B cell (primary cell): ENCODE measurements at places on chromosomes 16 and 17. TPM values are rescaled to one million over a fixed set of nuclear protein-coding genes. Genes with fewer than 3 reads are reported as not detected.

AOC2 gene
- 3.8 and 4.1 TPM in 2 replicates for total RNA-seq

- peaks cover 14% of the 10 kb centered on the region for H3K4me1 ChIP-seq
- no peak overlapping the region for H3K4me3 ChIP-seq
- DNase-seq: no peak
- no peaks in the 10 kb centered on the region for H3K27me3 ChIP-seq
- no peaks in the 10 kb centered on the region for H3K36me3 ChIP-seq
- no peak overlapping the region for H3K27ac ChIP-seq
These were observed 20.8 kb upstream of the PIK3R5 start for GRCh38 chr17:8986295-8986694.

DNA sequence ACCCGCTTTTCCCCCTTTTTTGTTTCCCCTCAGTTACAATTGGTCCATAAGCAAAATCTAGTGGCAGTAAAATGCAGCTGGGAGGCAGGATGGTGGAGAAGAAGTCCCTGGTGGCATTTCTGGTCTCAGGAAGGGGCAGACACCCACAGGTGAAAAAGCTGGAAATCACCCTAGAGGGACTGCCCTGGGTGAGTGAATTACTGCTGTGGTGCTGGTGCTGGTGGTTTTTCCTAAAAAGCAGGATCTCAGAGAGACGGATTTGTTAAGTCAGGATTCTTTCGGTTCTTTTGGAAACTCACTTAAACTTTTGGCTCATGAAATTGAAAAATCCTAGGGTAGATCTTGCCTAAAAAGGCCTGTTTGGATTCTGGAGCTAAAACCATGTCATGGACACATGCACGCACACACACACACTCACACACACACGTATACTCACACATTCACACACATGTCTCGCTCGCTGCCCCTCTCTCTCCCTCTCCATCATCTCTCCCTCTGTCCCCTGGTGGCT lies 65.8 kb downstream of the NKD1 start:
- no peaks in the 10 kb centered on the region for H3K36me3 ChIP-seq
- H3K4me3 ChIP-seq: no peak overlapping the region
- no peaks in the 10 kb centered on the region for H3K4me1 ChIP-seq
- DNase-seq: no peak

CD300LG gene
- not detected in 2 replicates for total RNA-seq

- H3K27me3 ChIP-seq: no peaks in the 10 kb centered on the region
- peaks cover 18% of the 10 kb centered on the region for H3K4me1 ChIP-seq
- peak overlapping the region; percentile 26 for H3K4me3 ChIP-seq
- no peaks in the 10 kb centered on the region for H3K36me3 ChIP-seq
These were observed 39.6 kb downstream of the WSB1 start for GRCh38 chr17:27333410-27333980.

IL17C gene
- total RNA-seq: 1.4 and 1.5 TPM in 2 replicates

CNTNAP1 gene
- total RNA-seq: 4.7 and 6.7 TPM in 2 replicates

DNA sequence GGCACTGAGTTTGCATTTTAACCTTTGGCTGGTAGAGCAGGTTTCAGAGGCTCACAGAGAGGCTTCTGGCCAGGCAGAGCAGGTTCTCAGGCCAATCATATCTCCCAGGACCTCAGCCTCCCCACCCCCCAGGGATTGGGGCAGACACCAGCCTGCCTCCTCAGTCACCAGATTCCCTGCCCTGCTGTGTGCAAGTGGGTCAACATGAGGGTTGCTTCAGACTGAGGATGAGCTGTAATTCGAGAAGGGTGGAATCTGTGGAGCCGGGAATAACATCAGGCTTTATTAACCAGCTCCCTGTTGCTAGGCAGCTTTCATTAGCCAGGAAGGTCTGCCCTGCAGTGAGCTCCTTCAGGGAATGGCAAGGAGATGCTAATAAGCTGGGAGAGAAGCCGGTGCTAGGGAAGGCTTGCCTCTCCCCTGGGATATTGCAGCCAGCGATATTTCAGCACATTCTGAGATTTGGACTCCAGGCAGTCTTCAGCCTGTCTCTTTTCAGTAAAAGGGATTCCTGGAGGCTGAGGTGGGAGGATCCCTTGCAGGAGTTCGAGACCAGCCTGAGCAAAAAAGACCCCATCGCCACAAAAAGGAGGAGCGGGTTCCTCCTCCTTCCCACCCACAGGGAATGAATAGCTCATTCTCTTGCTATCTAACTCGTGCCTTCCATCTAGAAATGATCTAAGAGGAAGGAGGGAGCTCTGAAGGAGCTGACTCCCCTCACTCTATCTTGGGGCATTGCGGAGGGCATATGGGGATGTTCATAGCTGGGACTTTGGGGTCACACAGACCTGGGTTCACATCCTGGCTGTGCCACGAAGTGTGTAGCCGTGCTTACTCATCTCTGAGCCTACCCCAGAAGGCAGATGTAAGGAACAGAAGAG lies 10.7 kb downstream of the SGSM2 start:
- no peak for DNase-seq
- H3K27ac ChIP-seq: no peak overlapping the region
- H3K36me3 ChIP-seq: no peaks in the 10 kb centered on the region
- no peaks in the 10 kb centered on the region for H3K4me1 ChIP-seq
- no peaks in the 10 kb centered on the region for H3K27me3 ChIP-seq

GRCh38 chr16:73447846-73448245 lies 399.9 kb upstream of the ZFHX3 start:
- no peak overlapping the region for H3K27ac ChIP-seq
- H3K36me3 ChIP-seq: no peaks in the 10 kb centered on the region
- DNase-seq: no peak
- H3K4me3 ChIP-seq: no peak overlapping the region
- H3K27me3 ChIP-seq: no peaks in the 10 kb centered on the region

GRCh38 chr17:31269036-31269577 lies 27.9 kb downstream of the OMG start:
- H3K4me1 ChIP-seq: no peaks in the 10 kb centered on the region
- H3K27me3 ChIP-seq: no peaks in the 10 kb centered on the region
- peaks cover 4% of the 10 kb centered on the region for H3K36me3 ChIP-seq

SECTM1 gene
- total RNA-seq: 0.17 TPM in 1 of 2 replicates, not detected in the other
